ENCODE measurements at places on chromosomes 16 and 17. TPM values are rescaled to one million over a fixed set of nuclear protein-coding genes. Genes with fewer than 3 reads are reported as not detected.

DNA sequence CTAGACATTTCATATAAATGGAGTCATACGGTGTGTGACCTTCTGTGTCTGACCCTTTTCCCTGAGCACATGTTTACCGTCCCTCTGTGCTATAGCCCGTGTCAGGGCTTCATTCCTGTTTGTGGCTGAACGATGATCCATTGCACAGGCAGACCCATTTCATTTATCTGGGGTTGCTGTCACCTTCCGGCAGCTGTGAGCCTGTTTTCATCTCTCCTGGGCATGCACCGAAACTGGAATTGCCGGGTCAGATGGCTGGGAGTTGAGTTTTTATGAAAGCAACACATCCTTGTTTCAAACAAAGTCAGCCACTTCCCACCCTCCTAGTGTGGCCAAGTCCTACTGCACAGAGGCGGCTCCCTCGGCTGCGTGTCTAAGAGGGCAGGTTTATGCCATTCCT lies 25.5 kb downstream of the BAIAP2 start:
- no peak for DNase-seq

Gene TBC1D16
- total RNA-seq = 43.6 TPM

- no peak for DNase-seq
These were observed 361.8 kb upstream of the CDH5 start for GRCh38 chr16:66004699-66005098.

GRCh38 chr17:78046923-78047322 lies 81.6 kb downstream of the TMC6 start:
- DNase-seq = no peak

Gene WDR81
- total RNA-seq = 15.6 TPM

- DNase-seq = peak; percentile 100
These were observed at the start of gene PRR11 for GRCh38 chr17:59155439-59156177. PRR11 (plus strand) TSS chr17:59155746; CDS start chr17:59169753, 14,007 bp downstream.

Gene ABCC6
- total RNA-seq = 0.14 TPM
